ENCODE measurements at places on chromosomes 5 and 9. TPM values are rescaled to one million over a fixed set of nuclear protein-coding genes. Genes with fewer than 3 reads are reported as not detected.

GRCh38 chr5:29720954-29721353 is 1472.5 kb upstream of the CDH6 start:
- H3K27ac ChIP-seq: no peak overlapping the region
- no peaks in the 10 kb centered on the region for H3K36me3 ChIP-seq
- no peak for DNase-seq
- no peak overlapping the region for H3K4me3 ChIP-seq
- no peaks in the 10 kb centered on the region for H3K27me3 ChIP-seq
- no peaks in the 10 kb centered on the region for H3K4me1 ChIP-seq

GRCh38 chr9:91678807-91679580 is 255.4 kb upstream of the NFIL3 start:
- no peak for DNase-seq
- no peaks in the 10 kb centered on the region for H3K4me1 ChIP-seq
- no peak overlapping the region for H3K4me3 ChIP-seq
- no peaks in the 10 kb centered on the region for H3K36me3 ChIP-seq
- peaks cover 4% of the 10 kb centered on the region for H3K27me3 ChIP-seq

- no peaks in the 10 kb centered on the region for H3K27me3 ChIP-seq
- DNase-seq: no peak
These were observed 2.8 kb upstream of the CDK7 start for GRCh38 chr5:69231851-69232250.

GRCh38 chr5:130050585-130050984 is 146.3 kb downstream of the CHSY3 start:
- no peaks in the 10 kb centered on the region for H3K36me3 ChIP-seq
- no peaks in the 10 kb centered on the region for H3K4me1 ChIP-seq
- H3K4me3 ChIP-seq: no peak overlapping the region
- no peak overlapping the region for H3K27ac ChIP-seq
- DNase-seq: no peak

DNA sequence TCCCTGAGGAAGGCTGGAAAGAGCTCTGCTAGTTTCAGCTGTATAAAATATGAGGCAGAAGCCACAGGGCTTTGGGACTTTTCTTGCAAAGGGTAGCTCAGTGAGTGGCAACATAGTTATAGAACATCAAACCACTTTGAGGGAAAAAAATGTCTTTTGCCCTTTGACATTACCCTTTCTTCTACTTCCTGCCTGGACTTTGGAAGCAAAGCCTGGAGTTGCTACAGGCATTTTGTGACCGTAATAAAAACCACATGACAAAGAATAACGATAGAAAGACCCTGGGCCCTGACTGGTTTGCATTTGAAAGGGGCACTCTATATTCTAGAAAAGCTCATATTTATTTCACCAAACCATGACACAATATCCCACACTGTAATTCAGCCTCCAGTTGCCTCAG is 440.9 kb downstream of the DIRAS2 start:
- no peak overlapping the region for H3K27ac ChIP-seq
- H3K36me3 ChIP-seq: no peaks in the 10 kb centered on the region
- no peak for DNase-seq

DNA sequence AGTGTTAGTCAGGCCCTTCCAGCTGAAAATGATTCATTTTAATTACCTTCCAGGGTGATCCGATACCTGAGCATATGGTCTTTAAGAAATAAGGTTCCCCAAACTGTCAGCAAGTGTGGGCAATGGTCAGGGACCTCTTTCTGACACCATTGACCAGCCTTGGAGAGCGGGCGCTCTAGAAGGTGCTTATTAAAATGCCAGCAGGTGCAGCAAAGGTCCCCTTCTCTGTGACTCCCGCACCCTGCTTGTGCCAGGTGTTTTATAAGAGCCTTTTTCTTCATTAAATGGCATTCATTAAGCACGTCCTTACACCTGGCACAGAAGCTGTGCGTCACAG is 85.3 kb downstream of the MVB12B start:
- no peak for DNase-seq
- H3K27me3 ChIP-seq: no peaks in the 10 kb centered on the region
- H3K4me1 ChIP-seq: no peaks in the 10 kb centered on the region
- peaks cover 5% of the 10 kb centered on the region for H3K36me3 ChIP-seq

- H3K4me1 ChIP-seq: no peaks in the 10 kb centered on the region
- DNase-seq: no peak
- H3K27ac ChIP-seq: no peak overlapping the region
- no peak overlapping the region for H3K4me3 ChIP-seq
- H3K36me3 ChIP-seq: no peaks in the 10 kb centered on the region
- H3K27me3 ChIP-seq: peaks cover 23% of the 10 kb centered on the region
These were observed 87.4 kb downstream of the PTCD2 start for GRCh38 chr5:72407541-72407940.

- no peak overlapping the region for H3K4me3 ChIP-seq
- no peaks in the 10 kb centered on the region for H3K36me3 ChIP-seq
- H3K27me3 ChIP-seq: no peaks in the 10 kb centered on the region
- no peak overlapping the region for H3K27ac ChIP-seq
These were observed 99.5 kb downstream of the PAX5 start for GRCh38 chr9:36934478-36935065.

GRCh38 chr5:88841212-88841611 is 41.8 kb downstream of the MEF2C start:
- H3K4me1 ChIP-seq: no peaks in the 10 kb centered on the region
- no peaks in the 10 kb centered on the region for H3K27me3 ChIP-seq

DNA sequence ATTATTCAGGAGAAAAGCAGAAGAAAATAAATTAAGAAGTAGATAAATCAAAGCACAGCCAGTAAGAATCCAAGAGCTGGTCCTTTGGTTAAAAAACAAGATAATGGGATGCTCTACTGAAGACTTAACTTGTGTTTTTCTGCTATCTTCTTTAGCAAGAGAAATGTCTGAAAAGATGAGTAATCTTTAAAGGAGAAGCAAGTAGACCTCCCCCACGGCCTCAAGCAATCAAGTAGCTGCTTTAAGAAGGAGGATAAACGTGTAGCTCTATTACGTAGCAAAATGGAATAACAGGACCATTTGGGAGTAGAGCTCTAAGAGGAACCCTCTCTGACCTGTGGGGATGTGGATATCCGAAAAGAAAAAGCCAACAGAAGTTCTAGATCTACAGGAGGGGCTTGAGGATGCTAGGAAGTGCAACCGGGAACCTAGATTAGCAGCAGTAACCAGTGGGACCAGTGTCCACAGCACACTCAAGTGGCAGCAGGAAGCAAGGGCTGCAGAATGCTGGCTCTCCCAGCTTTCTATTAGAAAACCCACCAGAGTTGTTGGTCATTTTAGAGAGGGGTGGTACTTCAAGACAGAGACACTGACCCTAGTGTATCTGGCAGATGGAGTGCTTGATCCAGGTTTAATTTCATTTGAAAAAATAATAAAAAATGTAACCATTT is 185.4 kb downstream of the GABBR2 start:
- no peaks in the 10 kb centered on the region for H3K36me3 ChIP-seq
- no peak overlapping the region for H3K27ac ChIP-seq
- no peak overlapping the region for H3K4me3 ChIP-seq
- no peaks in the 10 kb centered on the region for H3K4me1 ChIP-seq

DNA sequence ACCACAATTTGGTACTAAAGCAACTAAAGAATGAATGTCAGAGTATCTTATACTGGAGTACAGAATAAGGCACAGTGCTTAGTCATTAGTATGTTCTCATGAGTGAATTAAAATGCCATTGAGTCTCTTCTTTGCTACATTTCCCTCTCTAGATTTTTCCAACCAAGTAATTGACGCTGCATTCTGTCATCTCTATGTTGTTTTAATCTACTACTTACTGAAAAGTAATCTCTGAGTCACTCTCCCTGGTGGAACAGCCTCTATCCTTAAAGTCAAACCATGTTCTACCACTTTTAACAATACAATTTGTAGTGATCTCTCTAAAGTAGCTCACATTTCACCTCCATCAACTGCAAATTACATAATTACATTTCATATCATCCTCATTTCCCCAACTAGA is 495.1 kb downstream of the CDH18 start:
- no peaks in the 10 kb centered on the region for H3K36me3 ChIP-seq
- H3K27ac ChIP-seq: no peak overlapping the region
- no peaks in the 10 kb centered on the region for H3K4me1 ChIP-seq
- no peak overlapping the region for H3K4me3 ChIP-seq
- DNase-seq: no peak

DNA sequence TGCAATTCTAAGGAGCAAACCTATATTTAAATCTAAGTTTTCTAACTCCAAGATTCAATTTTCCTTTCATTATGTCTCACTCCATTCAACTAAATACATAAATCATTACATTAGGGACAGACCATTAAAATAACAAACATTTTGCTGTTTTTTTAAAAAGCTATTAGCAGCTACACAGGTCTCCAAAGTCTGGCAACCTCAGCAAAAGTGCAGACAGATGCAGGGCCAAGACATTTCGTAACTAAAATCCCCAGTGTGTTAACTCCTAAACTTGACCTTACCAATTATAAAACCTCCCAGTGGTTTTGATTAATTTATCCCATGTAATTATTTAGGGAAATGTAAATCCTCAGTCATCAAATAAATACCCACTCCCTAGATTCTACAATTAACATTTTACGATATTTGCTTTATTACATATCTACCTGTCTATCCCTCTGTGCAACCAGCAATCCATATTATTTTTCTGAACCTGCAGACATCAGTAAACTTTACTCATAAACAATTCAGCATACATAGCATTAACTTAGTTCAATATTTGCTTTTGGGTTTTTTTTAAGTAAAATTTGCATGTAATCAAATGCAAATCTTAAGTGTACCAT is 64.7 kb downstream of the RGS7BP start:
- H3K27me3 ChIP-seq: no peaks in the 10 kb centered on the region
- DNase-seq: no peak
- H3K4me1 ChIP-seq: no peaks in the 10 kb centered on the region
- H3K4me3 ChIP-seq: no peak overlapping the region

GRCh38 chr9:20945269-20945668 is 86.2 kb downstream of the HACD4 start:
- H3K4me3 ChIP-seq: no peak overlapping the region
- H3K4me1 ChIP-seq: no peaks in the 10 kb centered on the region
- DNase-seq: no peak
- no peaks in the 10 kb centered on the region for H3K36me3 ChIP-seq
- no peak overlapping the region for H3K27ac ChIP-seq

GRCh38 chr5:132549576-132549975 is 6.3 kb upstream of the IL5 start:
- H3K36me3 ChIP-seq: no peaks in the 10 kb centered on the region
- H3K27me3 ChIP-seq: no peaks in the 10 kb centered on the region
- H3K4me1 ChIP-seq: no peaks in the 10 kb centered on the region
- no peak overlapping the region for H3K4me3 ChIP-seq

DNA sequence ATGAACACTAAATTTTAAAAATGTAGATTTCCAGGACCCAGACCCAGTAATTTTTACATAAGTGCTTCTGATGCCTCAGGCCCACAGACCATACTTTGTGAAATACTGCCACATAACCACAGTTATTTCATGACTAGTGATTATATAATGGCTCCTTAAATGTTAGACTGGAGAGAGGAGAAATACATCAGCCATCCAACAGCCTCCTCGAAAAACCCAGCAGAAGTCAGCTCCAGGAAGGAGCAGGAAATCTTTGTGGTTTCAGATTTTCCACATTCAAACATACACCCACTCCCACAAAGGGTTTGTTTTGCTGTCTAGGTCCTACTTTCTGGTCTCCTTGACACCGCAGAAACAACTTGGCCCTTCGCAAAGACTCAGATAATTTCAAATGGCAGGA is 455.2 kb downstream of the DTWD2 start:
- H3K27me3 ChIP-seq: no peaks in the 10 kb centered on the region
- no peaks in the 10 kb centered on the region for H3K4me1 ChIP-seq
- no peaks in the 10 kb centered on the region for H3K36me3 ChIP-seq
- H3K27ac ChIP-seq: no peak overlapping the region
- H3K4me3 ChIP-seq: no peak overlapping the region
- DNase-seq: no peak

- no peaks in the 10 kb centered on the region for H3K4me1 ChIP-seq
- no peak for DNase-seq
- no peak overlapping the region for H3K4me3 ChIP-seq
- no peak overlapping the region for H3K27ac ChIP-seq
- no peaks in the 10 kb centered on the region for H3K27me3 ChIP-seq
These were observed 469.8 kb downstream of the ACTL7B start for GRCh38 chr9:108386032-108386431.

- peak overlapping the region; percentile 78 for H3K27ac ChIP-seq
- no peak overlapping the region for H3K4me3 ChIP-seq
- H3K27me3 ChIP-seq: no peaks in the 10 kb centered on the region
- peaks cover 22% of the 10 kb centered on the region for H3K4me1 ChIP-seq
These were observed 535.3 kb downstream of the EFNA5 start for GRCh38 chr5:107135391-107135790.

Gene HRH2
- not detected for total RNA-seq

Gene ERBIN
- 81.4 TPM for total RNA-seq

Gene SREK1
- 99.6 TPM for total RNA-seq

Gene NR2F1
- 25.1 TPM for total RNA-seq

Gene SLC26A2
- total RNA-seq: 34.6 TPM

Gene CNTNAP3
- total RNA-seq: 6.3 TPM

Gene CCDC152
- 16.3 TPM for total RNA-seq

Gene SLC9A3
- total RNA-seq: 1.1 TPM

Gene BARHL1
- not detected for total RNA-seq

Gene PCDHGA3
- total RNA-seq: not detected

Gene C9
- total RNA-seq: not detected

Gene HMCN2
- total RNA-seq: 0.32 TPM

Gene CCDC192
- 2.5 TPM for total RNA-seq

Gene SPINK7
- total RNA-seq: not detected

Data from Calu3 (cell line).